ENCODE measurements at places on chromosomes 16 and 17.

GRCh38 chr17:41061964-41062363 is 2.0 kb upstream of the KRTAP2-3 start:
- no peak for DNase-seq

GRCh38 chr17:68290268-68290954 is 516 bp downstream of the SLC16A6 start:
- peak; percentile 81 for DNase-seq

DNA sequence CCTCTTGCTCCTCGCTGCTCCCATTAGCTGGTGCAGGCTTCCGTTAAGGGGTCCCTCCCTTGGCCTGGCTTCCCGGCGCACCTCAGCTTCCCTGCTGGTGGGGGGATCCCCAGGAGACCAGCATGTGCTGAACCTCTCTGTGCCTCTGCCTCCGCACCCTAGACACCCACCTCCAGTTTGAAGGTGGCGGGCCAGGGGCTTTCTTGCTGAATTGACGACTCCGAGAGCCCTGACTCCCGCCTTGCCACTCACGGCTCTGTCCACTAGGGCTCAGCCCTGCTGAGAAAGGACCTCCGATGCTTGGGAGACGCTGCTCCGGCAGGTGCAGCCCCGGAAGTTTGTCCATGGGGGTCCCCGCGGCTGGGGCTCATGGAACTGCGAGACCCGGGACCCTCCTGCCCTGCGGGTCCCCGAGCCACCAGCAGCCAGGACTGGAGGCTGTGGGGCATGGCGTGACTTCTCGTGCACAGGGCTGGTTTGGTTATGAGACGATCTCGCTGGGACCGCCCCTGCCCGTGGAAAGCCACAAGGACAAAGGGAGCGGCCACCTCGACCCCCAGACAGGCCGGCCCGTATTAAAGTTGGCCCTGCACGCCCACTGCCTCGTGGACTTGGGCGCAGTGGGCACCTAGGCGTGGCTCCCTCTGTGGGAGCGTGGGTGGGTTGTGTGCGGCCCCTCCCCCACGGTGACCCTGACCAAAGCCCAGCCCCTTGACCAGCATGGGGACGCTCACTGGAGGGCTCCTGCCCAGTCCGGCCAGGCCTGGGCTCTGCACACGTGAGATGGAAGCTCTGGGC is 8.1 kb downstream of the CHMP6 start:
- DNase-seq, result no peak

DNA sequence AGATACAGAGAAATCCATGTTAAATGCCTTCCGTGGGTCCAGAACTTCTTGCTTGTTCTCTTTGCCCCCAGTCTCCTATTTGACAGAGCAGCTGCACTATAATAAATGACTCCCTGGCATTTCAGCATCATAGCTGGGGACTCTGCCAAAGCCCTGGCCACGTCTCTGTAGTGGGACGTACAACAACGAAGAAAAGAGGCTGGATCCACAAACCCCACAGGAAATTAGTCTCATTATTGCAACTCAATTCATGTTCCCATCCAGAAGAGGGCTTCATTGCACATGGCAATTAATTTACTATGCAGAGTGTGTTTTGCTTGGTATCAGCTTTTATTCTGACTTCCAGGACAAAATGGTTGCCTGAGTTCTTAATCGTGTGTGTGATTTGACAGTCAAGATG is 121.3 kb downstream of the CDH13 start:
- no peak for DNase-seq

DNA sequence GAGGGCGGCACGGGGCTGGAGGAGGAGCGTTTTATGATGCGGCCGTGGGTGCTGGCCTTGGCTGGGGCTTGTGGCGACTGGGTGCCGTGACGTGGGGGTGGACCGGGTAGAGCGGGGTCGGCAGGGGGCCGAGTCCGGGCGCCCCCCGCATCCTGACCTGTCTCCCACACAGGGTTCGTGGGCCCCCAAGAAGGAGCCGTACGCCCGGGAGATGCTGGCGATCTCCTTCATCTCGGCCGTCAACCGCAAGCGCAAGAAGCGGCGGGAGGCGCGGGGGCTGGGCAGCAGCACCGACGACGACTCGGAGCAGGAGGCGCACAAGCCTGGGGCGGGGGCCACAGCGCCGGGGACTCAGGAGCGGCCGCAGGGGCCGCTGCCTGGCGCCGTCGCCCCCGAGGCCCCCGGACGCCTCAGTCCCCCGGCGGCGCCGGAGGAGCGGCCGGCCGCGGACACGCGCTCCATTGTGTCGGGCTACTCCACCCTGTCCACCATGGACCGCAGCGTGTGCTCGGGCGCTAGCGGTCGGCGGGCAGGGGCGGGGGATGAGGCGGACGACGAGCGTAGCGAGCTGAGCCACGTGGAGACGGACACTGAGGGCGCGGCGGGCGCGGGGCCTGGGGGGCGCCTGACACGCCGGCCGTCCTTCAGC is 81.6 kb downstream of the ARHGAP23 start:
- DNase-seq, result peak; percentile 71

GRCh38 chr17:27950995-27951394 is 57.8 kb upstream of the LYRM9 start:
- DNase-seq, result no peak

DNA sequence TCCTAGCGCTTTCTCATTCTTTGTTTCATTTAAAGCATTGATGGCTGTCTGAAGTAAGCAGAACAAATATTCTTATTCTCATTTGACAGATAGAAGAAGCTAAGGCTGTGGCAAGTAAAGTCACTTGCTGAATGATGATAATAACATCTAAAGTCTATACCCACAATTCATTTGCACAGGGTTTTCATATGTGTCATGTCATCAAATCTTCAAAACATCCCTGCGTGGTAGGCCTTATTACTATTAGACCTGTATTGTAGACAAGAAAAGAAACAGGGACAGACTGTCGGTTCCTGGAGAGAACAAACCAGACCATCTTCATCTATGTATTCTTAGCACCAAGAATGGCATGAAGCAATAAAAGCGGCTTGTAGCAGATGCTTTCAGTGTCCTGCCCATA is 85.9 kb downstream of the ASIC2 start:
- no peak for DNase-seq

DNA sequence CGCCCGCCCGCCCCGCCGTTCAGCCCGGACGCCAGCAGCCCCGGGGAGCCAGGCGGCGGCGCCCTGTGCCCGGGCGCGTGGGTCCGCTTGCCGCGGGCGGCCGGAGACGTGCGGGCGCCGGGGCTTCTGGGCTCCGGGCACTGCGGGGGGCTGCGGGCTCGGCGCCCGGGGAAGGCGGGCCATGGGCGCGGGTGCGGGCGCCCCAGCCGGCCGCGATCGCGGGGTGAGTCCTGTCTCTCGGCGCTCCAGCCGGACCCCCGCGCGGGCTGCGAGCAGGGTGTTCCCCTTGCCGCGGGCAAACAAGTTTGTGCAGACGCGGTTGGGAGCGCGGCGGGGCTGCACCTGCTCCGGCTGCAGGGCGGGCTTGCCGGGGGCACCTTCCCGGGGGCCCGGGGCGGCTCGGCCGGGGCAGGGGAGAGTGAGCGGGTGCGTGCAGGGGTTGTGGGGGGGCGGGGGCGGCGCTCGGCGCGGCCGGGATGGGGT is 292 bp downstream of the WSCD1 start:
- no peak for DNase-seq

- no peak for DNase-seq
These were observed at the start of gene CCL3 for GRCh38 chr17:36089888-36090836. CCL3 (minus strand) TSS chr17:36090143; CDS start chr17:36090058, 85 bp downstream.

- peak; percentile 96 for DNase-seq
These were observed at the start of gene SPECC1 for GRCh38 chr17:20009302-20010098. SPECC1 (plus strand) TSS chr17:20009359; CDS start chr17:20096652, 87,293 bp downstream.

DNA sequence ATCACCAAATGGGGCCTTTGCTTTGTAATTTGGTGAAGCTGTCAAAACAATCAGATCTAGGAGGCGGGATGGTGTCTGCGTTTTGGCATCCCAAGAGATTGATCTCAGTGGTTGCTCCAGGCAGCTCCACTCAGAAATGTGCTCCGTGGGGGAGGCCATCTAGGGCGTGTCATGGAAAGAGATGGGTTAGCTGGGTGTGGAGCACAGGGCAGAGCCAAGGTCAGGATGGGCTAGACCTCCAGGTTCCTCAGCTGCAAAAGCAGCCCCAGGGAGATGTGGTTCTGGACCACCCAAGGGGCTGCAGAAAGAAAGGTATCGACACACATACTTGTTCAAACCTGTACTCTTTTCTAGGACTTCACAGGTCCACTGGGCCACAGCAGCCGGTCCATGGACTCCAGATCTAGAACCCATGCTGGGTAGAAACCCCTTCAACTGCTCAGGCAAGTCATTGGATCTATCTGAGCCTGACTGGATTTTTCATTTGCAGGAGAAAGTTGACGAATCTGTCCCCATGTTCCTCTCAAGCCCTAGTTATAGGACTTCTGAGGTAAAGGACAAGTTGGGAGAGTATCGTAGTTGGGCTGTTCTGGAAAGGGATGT is 270.2 kb upstream of the RPL38 start:
- DNase-seq, result no peak

GRCh38 chr16:89444151-89444723 is 46.1 kb downstream of the ANKRD11 start:
- DNase-seq, result no peak

DNA sequence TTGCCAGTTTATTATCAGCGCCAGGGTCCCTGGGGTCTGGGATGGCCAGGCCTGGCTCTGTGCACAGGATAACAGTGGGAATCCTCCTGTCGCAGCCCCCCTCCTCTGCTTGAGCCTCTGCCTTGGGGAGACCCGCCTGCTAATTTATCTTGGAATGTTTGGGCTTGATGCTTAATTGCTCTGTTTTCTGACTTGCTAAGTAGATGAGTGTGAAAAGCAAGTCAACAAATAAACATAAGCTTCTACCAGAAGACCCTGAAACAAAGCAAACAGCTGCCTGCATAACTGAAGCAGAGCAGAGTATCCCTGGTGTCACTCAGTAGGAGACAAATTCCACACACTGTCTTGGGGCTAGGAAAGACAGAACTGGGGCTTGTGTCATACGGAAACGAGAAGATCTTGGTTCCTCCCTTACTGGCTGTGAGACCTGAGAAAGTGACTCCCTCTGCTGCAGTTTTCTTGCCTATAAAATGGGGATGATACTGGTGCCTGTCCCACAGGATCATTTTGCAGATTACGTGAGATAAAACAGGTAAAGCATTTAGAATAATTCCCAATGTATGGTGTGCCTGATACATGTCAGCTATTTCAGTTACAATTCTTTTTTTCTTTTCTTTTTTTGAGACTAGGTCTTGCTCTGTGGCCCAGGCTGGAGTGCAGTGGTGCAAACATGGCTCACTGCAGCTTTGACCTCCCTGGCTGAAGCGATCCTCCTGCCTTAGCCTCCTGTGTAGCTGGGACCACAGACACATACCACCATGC is 44.8 kb upstream of the IRX3 start:
- no peak for DNase-seq

DNA sequence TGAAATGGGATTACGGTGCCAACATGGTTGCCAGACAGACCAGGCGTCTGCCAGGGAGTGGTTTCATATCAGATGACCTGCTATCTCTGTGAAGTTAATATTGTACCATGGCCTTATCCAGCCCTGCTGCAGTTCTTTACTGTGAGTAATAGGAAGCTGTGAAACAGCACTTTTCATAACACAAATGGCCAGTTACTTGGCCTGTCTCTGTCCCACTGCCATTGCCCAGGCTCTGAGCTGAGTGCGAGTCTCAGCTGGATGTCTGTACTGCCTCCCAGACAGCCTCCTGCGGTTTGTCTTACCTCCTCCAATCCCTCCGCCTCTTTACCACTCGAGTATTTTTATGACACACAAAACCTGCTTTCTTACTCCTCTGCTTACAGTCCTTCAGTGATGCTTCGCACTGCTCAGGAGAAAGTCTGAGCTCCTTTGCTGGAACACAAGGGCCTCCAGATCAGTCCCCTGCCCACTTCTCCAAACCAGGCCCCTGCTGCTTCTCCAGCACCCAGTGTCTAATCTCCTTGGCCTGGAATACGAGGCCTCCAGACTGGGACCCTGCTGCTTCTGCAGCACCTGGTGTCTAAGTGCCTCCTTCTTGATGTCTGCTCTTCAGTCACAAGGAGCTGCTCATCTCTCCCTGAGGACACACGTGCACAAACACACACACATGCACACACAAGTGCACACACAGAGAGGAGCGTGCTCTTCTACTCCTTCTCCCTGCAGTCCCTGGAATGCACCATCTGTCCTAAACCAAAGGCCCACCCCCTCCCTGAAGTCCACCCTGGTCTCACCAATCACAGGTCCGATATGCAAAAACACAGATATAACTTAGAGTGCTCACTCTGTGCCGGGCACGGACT is 17.1 kb upstream of the RHOT1 start:
- no peak for DNase-seq

DNA sequence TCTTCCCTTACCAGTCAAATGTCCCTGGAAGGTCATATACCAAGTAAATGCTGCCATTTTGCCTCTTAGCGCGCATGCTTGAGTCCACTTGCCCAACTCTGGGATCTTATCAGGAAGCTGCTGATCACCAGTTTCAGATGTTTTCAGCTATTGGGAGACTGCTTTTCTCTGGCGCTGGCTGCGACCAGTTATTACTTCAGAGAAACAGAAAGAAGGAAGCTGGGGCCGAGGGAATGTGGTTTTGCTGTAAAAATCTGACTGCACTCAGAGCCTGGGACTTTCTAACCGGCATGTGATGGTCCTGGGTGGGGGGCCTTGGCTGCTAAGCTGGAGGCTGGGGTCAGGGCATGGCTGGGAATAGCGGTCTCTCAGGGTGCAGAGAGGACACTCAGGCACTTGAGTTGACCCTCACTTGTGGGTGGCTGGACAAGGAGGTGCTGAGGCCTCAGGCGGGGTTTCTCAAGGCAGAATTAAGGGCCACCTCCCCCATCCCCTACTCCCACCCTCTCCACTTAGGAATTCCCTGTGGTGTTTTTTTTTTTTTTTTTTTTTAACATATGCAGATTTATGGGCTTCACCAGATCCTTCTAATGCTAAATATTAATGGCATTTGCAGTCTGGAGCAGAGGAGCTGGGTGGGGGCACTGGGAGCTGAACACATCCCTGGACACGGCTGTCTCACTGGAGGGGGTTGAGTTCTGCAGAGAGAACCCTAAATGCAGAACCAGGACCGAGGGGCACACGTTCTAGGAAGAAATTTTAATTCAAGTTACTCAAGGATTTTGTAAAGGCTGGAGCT is 145.8 kb downstream of the CYLD start:
- DNase-seq, result no peak

GRCh38 chr17:81131486-81132196 is 33.7 kb upstream of the PVALEF start:
- DNase-seq, result peak; percentile 81

- no peak for DNase-seq
These were observed 43.1 kb upstream of the LHX1 start for GRCh38 chr17:36894177-36894576.

GRCh38 chr17:4332296-4332970 is 34.0 kb downstream of the UBE2G1 start:
- DNase-seq, result no peak

- DNase-seq, result no peak
These were observed 37.8 kb downstream of the ERN1 start for GRCh38 chr17:64092113-64092512.

GRCh38 chr17:63279498-63280230 is 166.4 kb downstream of the CYB561 start:
- DNase-seq, result no peak

DNA sequence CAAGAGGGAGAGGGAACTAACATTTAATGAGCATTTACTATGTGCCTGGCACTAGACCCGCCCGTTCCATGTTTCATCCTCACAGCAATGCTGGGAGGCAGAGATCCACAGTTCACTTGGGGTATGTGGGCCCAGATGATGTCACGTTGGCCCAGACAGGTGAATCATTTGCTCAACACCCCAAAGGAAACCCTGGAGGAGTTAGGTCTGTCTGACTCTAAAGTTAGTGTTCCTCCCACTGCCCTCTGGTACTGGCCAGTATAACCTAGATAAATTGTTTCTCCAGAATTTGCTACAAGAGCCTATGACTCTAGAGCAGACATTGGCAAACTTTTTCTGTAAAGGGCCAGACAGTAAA is 164.6 kb downstream of the VPS53 start:
- DNase-seq, result no peak

Data from posterior cingulate gyrus (tissue), 11 donors.